ENCODE measurements at places on chromosomes 2 and 18.
A peak's percentile ranks its signal among the peaks of the same experiment; 100 is the strongest.

GRCh38 chr18:63963615-63964256, 6.1 kb upstream of the SERPINB8 start:
- DNase-seq = peak; percentile 37

GRCh38 chr2:64865073-64865830, 123.9 kb upstream of the SLC1A4 start:
- DNase-seq = peak; percentile 70

DNA sequence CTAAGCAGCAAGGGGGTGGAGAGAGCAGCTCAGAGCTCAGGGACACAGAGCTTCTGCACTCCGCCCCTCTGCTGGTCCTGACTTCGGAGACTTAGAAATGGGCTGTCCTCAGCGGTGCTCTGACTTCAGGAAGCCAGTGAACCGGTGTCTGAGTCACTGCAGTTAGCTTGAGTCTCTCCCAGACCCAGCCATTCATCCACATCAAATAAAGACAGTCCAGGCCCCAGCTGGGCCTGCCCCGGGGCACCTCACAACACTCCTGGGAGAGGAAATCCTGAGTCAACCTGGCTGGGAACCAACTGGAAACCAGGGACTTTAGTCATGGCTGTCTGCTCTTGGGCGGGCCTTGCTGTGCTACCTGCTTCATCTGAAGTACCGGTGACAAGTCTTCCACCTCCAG, 5.4 kb upstream of the ITGB6 start:
- DNase-seq = no peak

DNA sequence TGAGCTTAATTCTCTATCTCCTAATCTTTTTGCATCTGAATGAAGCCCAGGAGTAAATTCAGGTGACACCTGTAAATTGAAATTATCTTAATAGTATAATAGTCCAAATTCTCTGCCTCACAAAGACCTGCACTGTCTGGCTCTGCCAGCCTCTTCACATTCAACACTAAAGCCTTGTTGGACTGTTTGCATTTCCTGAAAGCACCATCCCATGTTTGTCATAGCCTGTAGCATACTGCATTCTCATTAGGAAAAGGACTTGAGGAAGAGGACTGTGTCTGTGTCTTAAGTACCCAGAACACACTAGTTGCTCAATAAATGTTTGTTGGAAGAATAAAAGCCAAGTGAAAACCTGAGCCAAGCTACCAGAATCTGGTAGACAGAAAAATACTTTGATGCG, 42.9 kb upstream of the GRHL1 start:
- DNase-seq = no peak

DNA sequence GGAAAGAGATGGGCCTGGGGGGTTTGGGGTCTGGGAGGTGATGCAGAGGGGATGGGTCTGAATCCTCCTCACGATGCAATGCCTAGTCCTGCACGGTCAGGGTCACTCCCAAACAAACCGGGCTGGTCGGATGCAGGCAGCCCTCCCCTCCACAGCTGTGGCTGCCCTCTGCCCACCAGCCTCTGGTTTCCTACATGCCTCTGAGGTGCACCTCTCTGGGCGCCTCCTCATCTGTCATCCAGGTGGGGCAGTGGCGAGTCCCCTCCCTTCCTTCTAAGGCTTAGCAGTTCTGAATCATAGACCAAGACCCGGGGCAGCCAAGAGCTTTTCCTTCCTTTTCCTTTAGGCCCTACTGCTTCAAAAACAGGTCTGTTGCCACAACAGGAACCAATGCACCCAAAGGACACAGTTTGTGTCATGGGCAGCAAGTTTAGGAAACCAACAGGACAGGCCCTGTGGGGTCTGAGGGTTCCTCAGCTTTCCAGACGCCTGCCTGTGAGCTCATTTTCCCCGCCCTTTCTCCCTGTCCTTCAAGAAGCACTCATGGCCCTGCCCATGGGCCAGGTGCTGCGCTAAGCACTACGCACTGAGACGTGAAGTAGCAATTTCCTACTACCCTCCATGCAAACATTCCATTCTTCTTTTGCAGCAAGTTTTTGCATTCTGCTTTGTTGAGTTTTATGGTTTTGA, 6.5 kb upstream of the MAL start:
- no peak for DNase-seq

DNA sequence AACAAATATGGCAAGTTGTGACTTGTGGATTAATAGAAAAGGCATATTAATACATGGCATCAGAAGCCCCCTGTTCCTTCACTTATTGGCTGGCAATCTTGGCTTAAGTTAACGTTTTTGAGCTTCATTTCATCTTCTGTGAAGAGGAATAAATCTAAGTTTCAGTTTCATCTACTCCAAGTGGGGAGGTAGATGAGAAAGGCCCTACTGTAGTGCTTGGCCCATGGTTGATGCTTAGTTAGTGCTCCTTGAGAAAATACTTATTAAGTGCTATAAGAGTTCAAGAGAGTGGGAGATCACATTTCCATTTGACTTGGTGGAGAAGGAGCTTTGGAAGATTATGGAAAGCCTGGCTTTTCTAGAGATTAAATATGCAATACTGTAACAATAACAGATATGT, 244.3 kb downstream of the BABAM2 start:
- DNase-seq = no peak

DNA sequence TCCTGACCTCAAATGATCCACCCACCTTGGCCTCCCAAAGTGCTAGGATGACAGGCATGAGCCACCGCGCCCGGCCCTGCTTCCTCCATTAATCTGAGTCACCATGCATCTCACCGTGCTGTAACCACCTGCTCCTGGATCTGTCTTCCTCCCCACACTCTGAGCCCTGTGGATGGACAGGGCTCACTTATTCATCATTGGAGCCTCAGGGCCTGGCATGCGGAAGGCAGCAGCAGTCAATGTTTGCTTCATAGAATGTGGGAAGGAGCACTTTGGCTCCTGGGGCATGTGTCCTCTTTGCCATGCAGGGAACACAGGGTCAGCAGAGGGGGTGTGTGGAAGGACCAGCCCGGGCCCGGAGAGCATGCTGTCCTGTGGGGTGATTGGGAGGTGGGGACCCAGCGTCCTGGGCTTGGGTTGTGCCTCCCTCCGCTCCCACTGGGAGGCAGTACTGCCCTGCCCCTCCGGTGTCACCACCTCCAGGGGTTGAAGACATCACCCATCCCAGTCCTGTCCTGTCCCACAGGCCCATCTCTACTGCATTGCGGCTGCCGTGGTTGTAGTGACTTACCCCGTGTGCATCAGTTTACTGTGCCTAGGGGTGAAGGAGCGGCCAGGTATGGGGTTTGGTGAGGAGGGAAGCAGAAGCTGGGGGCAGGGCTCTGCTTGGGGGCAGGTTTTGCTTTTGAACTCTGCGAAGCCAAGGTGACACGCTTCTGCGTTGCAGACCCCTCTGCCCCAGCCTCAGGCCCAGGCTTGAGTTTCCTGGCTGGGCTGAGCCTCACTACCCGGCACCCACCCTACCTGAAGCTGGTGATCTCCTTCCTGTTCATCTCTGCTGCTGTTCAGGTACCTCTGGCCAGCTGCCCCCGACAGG, 11.5 kb downstream of the MFSD2B start:
- peak; percentile 66 for DNase-seq

GRCh38 chr2:41985573-41986095, 62.2 kb upstream of the PKDCC start:
- DNase-seq = no peak

DNA sequence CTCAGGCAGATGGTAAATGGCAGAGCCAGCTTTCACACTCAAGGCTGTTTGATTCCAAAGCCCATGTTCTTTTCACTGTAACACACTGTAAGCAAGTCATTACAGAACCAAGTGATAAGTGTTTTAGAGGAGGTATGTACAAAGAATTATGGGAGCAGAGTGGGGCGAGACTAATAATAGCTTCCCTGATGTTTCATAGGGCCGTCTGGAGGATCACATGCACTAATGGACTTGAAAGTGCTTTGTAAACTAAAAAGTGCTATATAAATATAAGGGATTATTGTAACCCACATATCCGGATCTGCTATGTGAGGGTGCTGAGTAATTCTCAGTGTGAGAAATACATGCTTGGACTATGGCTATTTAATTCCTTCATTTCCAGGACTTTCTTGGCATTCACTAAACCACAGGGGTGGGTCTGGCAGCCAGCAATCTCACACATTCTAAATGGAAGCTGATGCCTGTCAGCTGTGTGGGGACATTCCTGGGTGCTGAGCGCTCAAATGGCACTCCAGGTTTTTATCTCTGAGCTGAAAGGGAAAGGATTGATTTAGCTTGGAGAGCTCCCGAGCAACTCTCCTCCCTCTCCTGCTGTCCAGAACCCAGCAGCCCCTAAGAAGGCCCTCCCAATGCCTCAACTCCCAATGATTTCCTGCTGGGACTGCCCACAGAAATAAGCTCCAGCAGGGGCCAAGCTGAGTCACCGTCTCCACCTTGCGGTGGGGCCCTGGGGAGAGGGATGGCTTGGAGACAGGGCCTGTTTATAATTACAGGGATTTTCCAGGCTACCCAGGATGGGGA, 222.8 kb downstream of the SOX11 start:
- DNase-seq = no peak

- DNase-seq = no peak
These were observed 4.7 kb downstream of the EPG5 start for GRCh38 chr18:45962461-45962860.

DNA sequence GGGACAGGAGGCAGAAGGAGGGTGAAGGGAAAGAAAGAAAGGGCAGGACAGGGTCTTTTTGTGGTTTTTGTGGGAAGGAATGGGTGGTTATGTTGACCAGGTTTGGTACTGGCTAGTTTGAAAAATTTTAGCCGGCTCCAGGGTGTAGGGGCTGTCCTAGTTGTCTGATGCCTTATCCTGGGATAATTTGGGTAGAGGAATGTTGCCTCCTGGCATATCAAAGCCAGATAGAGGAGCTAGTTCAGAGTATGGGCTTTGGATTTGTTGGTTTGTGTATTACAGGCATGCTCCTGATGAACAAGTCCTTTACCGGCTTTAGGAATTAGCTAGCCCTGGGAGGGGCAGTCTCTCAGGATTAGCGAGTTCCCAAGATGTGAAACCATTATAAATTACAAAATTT, 101.1 kb upstream of the LHCGR start:
- DNase-seq = no peak

GRCh38 chr2:12727065-12727464, 10.3 kb downstream of the TRIB2 start:
- DNase-seq = no peak

- peak; percentile 68 for DNase-seq
These were observed 27.4 kb downstream of the HPCAL1 start for GRCh38 chr2:10329880-10330699.

DNA sequence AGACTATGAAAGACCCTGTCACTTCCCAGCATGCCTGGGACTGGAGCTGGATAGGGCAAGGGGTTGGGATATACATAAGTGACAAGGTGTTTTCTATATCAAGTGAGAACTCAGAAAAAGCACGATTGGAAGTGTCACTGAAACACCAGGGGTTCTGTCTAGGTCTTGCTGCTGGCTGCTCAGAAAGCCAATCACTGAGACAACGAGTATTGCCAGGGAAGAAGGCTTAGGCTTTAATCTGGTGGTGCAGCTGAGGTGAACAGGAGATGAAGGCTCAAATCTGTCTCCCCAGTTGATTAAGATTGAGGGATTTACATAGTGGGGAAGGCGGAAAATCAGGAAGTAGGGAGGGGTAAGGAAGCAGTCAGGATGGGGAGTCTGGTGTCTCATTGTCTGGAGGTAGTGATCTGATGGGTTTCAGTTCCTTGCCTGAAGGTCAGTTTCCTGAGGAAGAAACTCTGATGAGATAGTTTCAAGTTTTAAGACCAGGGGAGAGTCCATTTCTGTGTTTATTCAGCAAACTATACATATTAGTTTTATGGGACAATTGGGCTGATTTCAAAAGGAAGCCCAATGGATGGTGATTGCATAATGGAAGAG, 3.5 kb upstream of the C2orf74 start:
- no peak for DNase-seq

All from Caco-2 (cell line).